ENCODE measurements at places on chromosomes 3 and 15.

DNA sequence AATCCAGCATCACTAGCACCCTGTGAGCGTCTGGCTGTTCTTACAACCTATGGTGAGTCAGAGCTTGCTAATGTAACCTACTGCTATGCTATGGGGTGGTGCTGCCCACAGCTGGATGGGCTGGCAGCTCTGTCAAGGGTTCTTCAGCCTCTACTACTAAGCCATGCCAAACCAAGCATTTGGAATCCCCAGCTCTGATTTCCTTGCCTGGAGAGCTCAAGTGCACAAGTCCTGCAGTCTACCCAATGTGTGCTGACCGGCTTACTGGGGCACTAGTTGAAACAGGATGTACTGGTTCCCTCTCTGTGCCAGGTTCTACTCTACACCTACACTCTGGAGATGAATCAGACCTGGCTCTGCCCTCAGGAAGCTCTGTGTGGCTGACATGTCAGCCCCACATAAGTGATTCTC is 4.2 kb downstream of the TEX264 start:
- DNase-seq = no peak

- DNase-seq = no peak
Measured at GRCh38 chr3:154018100-154018696, 103.0 kb upstream of the ARHGEF26 start.

DNA sequence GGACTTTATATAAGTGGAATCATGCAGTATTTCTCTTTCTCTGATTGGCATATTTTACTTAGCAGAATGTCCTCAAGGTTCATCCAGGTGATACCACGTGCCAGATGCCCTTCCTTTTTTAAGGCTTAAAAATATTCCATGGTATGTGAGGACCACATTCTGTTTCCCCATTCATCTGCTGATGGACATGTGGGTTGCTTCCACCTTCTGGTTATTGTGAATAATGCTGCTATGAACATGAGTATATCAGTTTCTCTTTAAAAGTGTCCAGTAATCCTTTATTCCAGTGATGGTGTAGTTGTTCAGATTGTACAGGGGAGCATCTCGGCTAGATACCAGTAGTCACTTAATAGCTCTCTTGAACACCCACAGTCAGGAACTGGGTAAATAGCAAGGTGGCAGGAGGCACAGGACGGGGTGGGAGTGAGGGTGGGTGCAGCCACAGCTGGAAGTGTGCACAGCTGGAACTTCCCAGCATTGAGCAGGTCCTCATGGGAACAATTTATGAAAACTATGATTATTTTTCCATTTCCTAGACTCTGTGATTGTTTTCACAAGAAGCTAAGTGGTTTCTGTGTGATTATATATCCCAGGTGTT is 50.3 kb upstream of the ATG7 start:
- DNase-seq = no peak

- DNase-seq = peak; percentile 18
Measured at GRCh38 chr3:89644716-89645115, 537.3 kb downstream of the EPHA3 start.

DNA sequence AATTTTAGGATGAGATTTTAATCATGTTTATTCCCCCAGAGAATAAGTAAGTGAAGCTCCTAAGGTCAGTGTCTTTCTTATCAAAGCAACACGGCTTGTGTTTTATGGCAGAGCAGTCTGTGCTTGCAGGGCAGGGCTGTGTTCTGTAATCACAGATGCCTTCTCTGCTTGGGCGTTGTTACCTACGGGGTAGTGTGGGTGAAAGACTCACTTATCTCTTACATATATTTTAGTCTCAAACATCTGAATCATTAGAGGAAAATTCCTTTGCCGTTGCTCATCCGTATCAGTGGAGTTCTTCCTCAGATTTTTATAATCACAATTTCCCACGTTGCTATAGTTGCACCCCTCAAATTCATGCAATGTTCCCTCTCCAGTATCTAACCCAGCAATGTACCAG is 271.7 kb upstream of the MEIS2 start:
- peak; percentile 51 for DNase-seq

DNA sequence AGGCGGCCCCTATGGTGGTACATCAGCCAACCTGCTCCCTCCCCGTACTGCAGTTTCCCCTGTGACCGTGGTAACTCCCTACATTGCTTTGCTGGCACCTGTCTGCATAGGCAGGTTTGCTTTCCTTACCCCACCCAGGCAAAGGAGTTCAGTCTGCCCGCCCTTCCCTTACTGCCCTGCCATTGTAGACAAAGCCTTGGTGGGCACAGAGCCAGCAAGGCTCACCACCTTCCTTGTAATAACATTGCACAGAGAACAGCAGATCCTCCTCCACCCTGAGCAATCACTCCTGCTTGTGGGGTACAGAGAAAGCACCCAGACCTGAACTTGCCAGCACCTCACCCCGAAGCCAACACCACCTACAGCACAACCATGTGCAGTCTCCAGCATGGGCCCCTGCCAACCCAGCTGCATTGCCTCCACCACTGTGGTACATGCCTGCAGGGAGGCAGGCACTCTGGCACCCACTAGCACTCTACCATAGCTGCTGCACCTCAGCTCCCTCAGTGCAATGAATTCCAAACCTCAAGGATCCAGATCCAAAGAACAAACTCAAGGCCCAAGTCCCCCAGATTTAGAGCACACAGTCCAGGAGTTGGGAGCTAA is 192.7 kb upstream of the KCNMB2 start:
- no peak for DNase-seq

- no peak for DNase-seq
Measured at GRCh38 chr3:143433787-143434378, 314.3 kb downstream of the CHST2 start.

DNA sequence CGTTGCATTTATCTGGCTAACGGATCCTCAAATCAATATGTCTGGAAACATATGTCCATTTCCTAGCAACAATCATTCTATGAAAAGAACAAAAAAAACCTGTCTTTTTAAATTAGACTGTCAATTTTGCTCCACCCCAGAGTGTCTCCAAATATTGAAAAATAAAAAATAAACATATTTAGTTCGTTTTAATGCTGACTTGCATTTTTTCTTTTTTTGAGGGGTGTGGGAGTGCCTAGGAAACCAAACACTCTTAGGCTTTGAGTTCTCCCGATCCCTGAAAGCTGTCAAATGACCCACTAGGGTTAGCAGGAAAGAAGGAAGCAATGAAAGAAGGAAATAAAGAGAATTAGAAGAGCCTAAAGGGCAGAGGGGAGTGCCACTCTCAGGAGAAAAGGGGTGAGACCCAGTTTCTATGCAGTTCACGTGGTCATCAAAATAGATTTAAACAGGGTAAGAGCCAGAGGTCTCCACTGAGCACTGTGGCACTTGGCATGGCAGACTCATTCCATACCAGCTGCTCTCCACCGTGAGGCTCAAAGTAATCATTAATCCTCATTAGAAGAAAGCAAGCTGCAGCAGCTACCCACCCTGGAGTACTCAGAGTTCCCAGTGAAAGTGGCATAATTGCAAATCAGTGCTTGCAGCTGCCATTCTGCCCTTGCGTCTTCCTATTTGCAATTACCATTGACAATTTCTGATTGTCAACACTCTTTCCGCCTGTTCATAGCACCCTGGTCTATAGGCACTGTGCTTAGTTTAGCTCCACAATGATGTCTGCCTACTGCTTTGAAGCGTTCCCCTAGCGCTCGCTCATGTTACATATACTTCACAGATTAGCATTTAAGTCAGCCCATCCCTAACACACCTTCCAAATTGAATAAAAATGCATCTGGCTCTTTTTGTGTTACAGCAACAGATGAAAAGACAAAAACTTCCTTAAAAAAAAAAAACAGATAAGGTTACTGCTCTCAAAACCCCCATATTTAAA is 32.3 kb downstream of the PDZRN3 start:
- DNase-seq = no peak

DNA sequence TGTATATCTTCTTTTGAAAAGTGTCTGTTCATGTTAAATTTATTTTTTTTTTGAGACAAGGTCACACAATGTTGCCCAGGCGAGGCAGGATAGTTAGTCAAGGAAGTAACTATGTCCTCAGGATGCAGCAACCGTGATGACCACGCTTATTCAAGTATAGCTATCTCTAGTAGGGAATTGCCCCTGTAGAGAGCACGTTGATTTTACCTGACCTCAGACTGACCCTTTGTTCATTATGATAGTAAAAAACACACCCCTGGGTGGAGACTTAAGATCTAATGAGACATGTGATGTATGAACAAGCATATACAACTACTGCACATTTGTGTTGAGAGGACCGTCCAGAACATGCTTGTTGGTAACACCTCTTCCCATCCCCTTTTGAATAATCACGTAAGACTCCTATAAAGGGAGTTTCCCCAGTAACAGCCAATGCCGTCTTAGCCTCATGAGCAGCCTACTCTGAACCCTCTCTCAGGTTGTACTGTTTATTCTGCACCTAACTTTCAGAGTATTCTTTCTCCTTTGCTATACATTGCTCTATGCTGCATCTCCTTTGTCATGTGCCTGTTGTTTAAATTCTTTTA is 32.9 kb downstream of the ZNF621 start:
- DNase-seq = no peak

GRCh38 chr15:71469413-71469812 is 340.9 kb upstream of the NR2E3 start:
- DNase-seq = no peak

- DNase-seq = no peak
Measured at GRCh38 chr15:29410338-29410737, 140.7 kb upstream of the NSMCE3 start.

- DNase-seq = no peak
Measured at GRCh38 chr3:48067271-48067670, 51.1 kb upstream of the MAP4 start.
